ENCODE measurements at places on chromosomes 13 and 19. TPM values are rescaled to one million over a fixed set of nuclear protein-coding genes. Genes with fewer than 3 reads are reported as not detected.

SELENOV gene
- not detected for total RNA-seq

QPCTL gene
- 10.9 TPM for total RNA-seq

IZUMO2 gene
- not detected for total RNA-seq

LRG1 gene
- total RNA-seq = 2.9 TPM

IRGQ gene
- 22.2 TPM for total RNA-seq

ETV2 gene
- 1.2 TPM for total RNA-seq

ELANE gene
- 2.1 TPM for total RNA-seq

ZNF71 gene
- total RNA-seq = 7.8 TPM

CCNE1 gene
- total RNA-seq = 4.1 TPM

GPC6 gene
- total RNA-seq = 37.8 TPM
